Stimulated activated CD8-positive, alpha-beta memory T cell treated with anti-CD3 and anti-CD28 coated beads, Interleukin-7, amount 100 ng/mL, for 1 hour (primary cell): ENCODE measurements at places on chromosomes 1 and 21.

DNA sequence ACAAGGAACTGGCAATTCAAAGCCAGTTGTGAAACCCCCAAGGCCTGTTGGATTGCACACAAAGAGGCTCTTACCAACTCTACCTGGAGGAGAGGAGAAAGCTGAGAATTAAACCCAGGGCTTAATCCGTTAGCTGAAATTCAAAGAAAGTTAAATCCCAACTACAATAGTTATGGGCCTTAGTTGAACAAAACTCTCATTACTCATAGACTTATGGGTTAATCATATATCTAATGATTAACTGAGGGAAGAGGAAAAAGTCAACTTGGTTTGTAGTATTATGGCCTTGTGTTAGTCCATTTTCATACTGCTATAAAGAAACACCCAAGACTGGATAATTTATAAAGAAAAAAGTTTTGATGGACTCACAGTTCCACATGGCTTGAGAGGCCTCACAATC lies 838.2 kb upstream of the ADGRL2 start:
- DNase-seq: no peak

DNA sequence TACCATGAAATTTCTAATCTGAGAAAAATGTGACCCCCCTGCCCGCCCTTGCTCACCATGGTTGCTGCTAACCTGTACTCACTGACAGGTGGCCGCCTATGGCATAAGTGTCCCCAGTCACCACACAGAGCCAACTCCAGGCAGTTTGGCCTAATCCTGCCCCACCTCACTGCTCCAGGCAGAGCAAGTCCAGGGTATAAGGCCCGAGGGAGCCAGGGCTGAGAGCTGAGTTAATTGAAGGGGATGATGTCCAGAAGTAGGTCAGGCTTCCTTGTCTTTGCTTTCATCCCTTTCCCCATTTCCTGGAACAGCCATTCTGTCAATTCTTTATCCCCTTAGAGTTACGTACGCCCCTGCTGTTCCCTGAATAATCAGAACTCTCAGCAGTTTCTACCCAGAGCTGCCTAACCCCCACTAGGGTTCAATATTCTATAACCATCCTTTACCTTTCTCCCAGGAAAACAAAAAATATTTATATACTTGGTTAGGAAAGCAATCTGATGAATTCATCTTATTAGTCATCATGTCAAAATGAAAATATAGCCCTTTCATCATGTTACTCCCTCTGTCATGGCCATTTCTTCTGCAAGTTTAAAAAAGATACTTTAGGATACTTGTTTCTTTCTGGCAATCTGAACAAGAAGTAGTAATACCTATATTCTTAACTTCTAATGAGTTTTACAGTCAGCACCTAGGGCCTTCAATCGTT lies 29.4 kb upstream of the CD101 start:
- no peak for DNase-seq

- no peak for DNase-seq
Observed at GRCh38 chr1:76865696-76866286, 1.5 kb upstream of the ST6GALNAC5 start.

DNA sequence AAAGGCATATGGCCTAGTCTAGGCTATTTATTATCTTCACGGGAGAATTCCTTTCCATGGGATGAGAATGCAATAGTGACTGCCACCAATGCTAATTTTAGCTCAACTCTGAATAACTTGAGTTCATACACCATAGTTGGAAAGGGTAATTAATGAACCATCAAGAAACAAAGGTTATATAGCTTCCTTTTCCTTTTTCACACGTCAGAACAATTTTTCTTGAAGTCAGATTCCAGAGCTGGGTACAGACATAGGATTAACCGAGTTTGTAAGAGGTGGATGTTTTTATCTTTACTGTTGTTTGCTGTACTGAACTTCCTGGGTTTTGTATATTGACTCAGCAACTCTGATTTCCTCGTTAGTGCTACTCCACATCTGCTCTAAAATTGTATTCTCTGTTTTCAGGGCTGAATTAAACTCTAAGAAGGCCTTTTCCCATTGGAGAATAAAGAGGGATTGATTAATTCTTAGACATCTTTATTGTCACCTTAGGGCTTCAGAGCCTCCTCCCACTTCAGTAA lies 262.0 kb downstream of the NUF2 start:
- DNase-seq: no peak

DNA sequence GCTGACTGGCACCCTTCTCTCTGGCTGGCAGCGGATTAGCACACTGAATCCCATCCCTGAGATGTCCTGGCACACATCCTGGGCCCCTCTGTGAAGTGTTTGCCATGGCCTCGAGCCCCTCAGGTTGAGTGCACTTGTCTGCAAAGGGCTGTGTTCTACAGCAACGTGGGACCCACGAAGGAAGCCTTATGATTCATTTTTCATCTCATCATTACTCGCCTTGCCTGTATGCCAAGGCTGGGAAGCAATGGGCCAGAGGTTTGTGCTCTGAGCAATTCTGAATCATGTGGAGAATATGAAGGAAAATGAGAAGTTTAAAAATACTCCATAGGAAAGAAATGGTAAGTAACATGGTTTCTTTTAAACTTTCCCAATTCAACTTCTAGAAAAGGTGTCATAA lies 124.8 kb upstream of the LMO4 start:
- DNase-seq: no peak

- DNase-seq: no peak
Observed at GRCh38 chr1:81800695-81801650, at the start of gene ADGRL2. Gene ADGRL2 (plus strand): TSS chr1:81800934. CDS start chr1:81836985, 36,051 bp downstream.

DNA sequence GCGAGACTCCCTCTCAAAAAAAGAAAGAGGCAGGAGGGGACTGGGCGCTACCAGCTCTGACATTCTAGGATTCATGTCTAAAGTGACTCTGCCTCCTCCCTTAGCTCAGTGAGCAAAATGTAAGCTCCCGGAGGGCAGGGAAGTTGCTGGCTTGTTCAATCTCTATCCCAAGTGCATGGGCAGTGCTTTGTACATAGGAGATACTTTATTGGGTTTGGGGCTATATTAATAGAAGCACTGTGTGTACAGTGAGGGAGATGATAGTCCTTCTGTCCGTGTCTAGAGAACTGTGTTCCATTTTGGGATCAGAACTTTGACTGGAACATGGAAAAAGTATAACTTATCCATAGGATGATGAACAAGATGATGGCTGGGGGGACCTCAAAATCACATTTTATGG lies 16.7 kb upstream of the LUZP1 start:
- DNase-seq: no peak

GRCh38 chr1:184416946-184417345 lies 30.1 kb downstream of the C1orf21 start:
- DNase-seq: no peak

GRCh38 chr1:224592636-224593582 lies 23.2 kb upstream of the CNIH3 start:
- no peak for DNase-seq

DNA sequence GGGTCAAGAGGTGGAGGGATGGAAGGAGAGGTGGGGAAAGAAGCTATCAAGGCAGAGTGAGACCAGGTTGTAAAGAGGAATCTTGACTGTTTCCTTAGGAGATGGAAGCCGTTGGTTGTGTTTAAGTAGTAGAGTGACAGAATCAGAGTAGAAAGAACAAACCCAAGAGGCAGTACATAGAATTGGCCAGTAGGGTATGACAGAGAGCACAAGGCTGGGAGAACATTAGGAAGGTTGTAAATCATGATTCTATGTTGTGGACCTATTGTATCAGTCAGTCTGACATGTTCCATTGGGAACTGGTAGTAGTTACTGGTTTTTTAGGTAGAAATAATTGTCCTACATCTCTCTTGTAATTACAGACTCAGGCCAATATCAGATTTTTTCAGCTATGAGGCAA lies 486.9 kb upstream of the USP24 start:
- DNase-seq: no peak
